ENCODE measurements at places on chromosomes 3 and 15.

GRCh38 chr3:180466401-180467011 lies 135.5 kb upstream of the TTC14 start:
- no peak for DNase-seq

DNA sequence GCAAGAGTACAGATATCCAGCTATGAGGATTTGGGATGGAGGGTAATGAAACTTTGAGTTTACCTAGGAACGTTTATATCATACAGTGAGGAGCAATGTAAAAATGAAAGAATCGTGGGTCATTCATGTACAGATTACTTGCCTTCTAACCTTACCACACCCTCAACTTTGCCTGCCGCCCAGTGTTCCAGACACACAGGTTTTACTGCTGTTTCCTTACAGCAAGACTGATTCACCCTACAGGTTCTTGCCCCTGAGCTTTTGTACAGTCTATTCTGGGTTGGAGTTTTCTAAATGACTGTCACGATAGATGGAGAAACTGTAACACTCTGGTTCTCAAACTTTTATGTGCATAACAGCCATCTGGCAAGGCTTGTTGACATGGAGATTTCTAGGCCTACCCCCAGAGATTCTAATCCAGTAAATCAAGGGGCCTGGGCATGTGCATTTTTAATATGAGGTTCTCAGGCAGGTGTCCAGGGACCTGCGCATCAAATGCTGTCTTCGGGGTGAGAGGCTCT lies 6.6 kb upstream of the TPRG1 start:
- DNase-seq, result no peak

DNA sequence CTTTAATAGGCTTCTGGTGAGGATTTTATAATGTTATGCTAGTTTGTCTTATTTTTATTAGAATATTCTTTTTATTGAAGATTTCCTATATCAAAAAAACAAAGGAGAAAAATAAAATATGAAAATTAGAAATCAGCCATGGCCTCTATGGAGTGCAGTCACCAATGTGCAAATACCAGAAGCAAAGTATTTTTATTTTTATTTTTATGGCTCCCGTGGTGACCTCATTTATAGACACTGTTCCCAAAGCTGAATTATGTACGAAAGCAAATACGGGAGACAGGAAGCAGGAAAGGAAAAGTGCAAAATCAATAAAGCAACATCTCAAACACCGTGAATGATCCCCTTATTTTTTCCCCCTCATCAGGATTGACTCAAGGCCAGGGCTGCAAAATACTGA lies 35.1 kb downstream of the DAZL start:
- no peak for DNase-seq

- no peak for DNase-seq
These were observed 3.0 kb upstream of the CD80 start for GRCh38 chr3:119562307-119562961.

DNA sequence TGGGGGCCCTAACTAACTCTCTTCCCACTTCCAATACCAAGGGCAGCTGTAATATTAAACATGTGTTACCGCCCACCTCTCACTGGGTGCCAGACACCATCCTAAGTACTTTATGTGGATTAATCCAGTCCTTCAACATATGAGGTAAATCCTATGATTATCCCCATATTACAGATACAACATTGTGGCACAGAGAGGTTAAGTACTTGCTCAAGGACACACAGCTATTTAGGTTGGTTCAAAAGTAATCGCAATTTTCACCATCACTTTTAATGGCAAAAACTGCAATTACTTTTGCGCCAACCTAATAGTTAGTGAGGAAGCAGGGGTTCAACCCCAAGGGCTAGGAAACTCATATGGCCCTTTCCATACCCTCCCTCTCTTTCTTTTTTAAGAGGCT lies 100.8 kb downstream of the SEMA5B start:
- no peak for DNase-seq

DNA sequence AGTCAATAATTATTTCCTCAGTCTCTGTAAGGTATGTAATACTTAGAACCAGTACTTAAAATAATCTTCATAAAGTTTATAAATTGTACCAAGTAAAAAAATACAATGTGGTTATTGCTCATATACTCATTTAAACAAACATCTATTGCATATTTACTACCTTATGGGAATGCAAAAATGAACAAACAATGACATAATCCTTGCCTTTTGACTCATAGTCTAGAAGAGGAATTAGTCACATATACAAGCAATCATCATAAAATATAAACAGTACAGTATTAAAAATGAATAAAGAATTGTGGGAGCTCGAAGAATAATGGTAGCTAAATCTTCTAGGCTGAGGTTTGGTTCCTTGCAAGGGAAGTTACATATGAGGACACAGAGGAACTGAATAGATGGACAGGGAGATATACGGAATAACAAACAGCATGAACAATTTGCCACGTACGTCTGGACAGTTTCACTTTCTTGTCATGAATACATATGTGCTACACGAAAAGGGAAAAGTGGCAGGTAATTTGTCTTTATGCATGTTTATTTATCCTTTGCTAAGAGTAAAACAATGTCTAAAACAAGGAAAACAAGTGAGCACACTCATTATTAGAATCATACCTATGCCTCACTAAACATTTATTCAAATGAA lies 17.2 kb downstream of the IMPG2 start:
- DNase-seq, result peak; percentile 18

- no peak for DNase-seq
These were observed 7.2 kb downstream of the CLCN2 start for GRCh38 chr3:184354121-184354728.

DNA sequence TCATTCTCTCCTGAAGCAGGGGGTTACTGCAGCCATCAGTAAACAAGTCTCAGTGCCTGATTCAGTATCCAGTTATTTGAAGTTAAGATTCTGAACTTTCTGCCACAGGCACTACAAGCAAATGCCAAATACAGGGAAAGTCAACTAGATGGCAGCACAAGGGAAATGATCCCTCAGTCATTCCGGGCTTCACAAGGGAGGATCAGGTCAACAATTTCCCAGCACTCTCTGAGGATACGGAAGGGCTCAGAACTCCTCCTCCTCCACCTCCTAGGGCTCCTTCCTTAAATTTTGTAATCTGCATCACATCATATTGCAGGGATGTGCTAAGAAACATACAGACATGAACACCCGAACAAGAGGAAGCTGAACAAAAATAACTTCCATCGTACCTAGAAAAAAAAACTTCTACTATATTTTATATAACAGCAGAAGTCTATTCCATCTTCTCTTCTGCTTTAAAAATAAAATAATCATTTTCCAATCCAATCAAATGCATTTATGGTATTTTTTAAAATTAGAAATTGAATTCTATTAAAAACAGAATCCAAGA lies 187.1 kb downstream of the FMN1 start:
- no peak for DNase-seq

GRCh38 chr3:192645437-192645836 lies 81.9 kb downstream of the FGF12 start:
- no peak for DNase-seq
